ENCODE measurements at places on chromosomes 6 and 20. TPM values are rescaled to one million over a fixed set of nuclear protein-coding genes. Genes with fewer than 3 reads are reported as not detected.

Gene TFAP2C
- 16.7 TPM for total RNA-seq

Gene POU5F1
- total RNA-seq, result 5.3 TPM

Gene WFDC2
- total RNA-seq, result not detected

Gene SLC52A3
- total RNA-seq, result 0.64 TPM

Gene AGPAT4
- 4.8 TPM for total RNA-seq

Gene FYN
- 5.9 TPM for total RNA-seq

Gene RSPO3
- total RNA-seq, result 91.7 TPM

Gene CRISP3
- not detected for total RNA-seq
